ENCODE measurements at places on chromosomes 1 and 21.
A peak's percentile ranks its signal among the peaks of the same experiment; 100 is the strongest.

GRCh38 chr1:205456383-205456867, 580 bp upstream of the BLACAT1 start:
- no peak for DNase-seq

DNA sequence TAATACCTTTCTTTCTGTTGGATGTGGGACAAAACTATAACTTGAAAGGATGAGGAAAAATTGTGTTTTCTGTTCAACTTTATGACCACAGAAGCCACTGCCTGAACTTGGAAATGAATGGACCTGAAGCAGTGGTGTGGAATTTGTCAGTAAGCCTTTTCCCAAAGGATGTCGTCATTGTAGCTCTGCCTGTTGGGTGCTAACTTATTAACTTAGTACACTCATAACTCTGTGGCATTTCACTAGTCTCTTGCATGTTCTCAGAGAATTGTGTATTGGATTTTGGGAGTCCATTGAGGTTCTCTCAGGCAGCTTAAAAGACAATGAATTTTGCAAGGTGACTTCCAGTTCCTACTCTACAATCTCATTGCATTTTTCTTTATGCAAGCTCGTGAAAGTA, 49.6 kb downstream of the KCNK2 start:
- DNase-seq, result no peak

- no peak for DNase-seq
Observed at GRCh38 chr1:18230840-18231239, 123.2 kb downstream of the IGSF21 start.

DNA sequence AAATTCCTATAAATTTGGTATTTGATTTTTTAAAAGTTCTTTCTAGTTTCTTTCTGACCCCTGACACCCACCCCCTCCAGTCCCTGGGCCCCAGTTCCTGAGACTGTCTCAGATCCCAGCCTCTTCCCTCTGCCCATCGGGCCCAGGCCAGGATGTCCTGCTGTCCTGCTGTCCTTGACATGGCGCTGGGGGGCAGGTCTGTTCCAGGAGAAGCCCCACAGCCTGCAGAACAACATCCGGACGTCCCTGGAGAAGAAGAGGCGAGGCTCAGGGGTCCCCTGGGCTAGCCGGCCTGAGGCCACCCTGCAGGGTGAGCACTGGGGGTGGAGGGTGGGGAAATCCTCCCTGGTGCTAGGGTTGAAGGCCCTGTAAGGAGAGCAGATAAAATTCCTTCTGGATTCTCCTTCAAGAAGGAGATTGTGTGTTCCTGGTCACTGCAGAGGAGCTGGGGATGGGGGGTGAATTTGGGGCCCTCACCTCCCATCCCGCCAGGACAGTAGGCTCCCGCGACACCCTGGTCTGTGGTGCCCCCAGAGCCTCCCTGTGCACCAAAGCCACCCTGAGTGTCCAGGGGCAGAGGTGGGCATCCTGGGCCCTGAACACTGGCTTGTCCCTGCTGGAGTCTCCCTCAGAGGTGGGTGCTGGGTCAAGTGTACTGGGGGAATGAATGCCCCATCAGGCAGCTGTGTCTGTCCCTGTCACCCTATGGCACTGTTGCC, 45.0 kb downstream of the DISP3 start:
- no peak for DNase-seq

DNA sequence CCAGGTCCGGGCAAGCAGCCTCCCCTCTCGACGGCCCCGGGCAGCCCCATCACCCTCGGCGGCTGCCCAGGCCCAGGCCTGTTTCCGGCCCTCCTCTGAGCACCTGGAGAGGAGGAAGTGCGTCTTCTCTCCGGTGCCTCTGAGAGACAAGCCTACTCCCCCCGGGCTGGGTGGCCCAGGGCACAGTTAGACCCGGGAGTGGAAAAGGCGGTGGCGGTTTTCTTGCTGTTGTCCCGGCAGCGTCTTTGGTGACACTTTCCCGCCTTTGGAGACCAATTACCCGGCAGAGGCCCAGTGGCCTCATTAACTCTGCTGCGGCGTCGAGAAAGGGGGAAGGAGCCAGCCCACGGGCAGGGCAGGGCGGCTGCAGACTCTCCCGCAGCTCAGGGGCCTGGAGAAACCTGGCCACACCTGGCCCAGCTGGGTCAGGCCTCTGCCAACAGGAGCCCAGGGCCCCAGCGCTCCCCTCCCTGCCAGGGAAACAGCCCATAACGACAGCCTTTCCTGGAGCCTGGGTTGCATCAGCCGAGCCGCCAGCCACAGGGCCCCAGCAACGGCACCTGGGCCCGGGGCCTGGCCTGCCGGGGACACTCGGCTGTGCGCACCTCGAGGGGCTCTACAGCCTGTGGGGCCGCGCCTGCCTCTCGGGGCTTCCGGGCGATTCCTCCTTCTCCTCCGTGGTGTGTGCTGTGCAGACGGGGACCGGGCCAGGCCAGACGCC, 28.4 kb upstream of the C1orf159 start:
- peak; percentile 57 for DNase-seq

GRCh38 chr1:87588495-87588894, 259.8 kb downstream of the LMO4 start:
- no peak for DNase-seq

DNA sequence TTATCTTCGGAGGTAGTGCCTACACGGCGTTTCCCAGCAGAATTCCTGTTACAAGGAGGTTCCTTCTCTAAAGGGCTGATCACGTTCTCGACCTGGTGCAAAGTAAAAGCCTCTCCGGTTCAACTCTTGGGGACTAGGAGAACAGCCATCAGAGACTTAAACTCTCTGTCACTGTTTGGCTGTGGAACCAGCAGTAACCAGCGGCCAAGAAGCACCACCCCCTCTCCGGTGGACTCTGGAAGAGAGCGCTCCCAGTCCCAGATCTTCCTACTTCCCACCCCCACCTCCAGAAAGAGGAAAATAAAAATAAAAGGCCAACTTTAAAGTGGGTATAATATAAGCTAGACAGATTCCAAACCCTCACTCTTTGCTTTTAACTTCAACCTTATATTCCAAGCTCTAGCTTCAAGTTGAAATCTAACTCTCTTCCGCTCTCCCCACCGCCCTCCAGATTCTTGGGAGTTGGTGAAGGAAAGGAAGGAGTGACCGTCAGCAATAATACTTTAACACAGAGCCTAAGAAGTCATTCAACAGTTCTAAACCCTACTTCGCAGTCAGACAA, 2.9 kb downstream of the BRINP3 start:
- DNase-seq, result no peak

DNA sequence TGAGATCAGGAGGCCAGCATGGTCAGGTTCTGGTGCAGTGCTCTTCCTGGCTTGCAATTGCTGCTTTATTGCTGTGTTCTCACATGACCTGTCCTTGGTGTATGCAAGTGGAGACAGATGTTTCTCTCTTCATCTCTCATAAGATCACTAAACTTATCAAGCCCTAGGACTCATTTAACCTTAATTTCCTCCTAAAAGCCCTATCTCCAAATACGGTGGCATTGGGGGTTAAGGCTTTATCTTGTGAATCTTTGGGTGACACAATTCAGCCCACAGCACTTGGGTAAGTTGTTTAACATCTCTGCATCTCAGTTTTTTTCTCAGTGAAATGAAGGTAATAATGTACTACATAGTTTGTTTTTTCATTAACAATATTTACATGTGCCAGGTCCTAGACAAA, 152.4 kb downstream of the RWDD3 start:
- no peak for DNase-seq

DNA sequence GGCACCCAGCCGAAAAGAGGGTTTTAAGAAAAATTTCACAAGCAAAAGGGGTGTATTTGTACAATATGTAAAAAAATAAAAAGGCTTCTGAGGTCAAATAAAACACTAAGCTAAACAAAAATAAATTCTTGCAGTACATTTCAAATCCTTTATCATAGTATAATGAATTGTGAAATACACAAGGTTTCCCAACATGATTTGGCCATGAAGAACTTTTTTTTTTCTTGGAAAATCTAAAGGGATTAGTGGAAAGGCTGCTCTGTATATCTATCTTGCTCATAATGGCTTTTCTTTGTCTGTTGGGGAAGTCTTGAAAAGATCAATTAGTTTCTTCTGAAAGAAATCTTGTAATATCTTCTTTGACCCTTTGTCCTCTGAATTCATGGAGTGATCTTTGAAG, 593.4 kb downstream of the PLPP3 start:
- DNase-seq, result no peak

GRCh38 chr1:168408884-168409283, 128.2 kb downstream of the TBX19 start:
- DNase-seq, result peak; percentile 91

GRCh38 chr1:110390692-110391245, at the start of gene SLC16A4:
TSS of gene SLC16A4 (minus strand) at chr1:110391026. CDS start at chr1:110389323, 1,703 bp downstream.
- no peak for DNase-seq

DNA sequence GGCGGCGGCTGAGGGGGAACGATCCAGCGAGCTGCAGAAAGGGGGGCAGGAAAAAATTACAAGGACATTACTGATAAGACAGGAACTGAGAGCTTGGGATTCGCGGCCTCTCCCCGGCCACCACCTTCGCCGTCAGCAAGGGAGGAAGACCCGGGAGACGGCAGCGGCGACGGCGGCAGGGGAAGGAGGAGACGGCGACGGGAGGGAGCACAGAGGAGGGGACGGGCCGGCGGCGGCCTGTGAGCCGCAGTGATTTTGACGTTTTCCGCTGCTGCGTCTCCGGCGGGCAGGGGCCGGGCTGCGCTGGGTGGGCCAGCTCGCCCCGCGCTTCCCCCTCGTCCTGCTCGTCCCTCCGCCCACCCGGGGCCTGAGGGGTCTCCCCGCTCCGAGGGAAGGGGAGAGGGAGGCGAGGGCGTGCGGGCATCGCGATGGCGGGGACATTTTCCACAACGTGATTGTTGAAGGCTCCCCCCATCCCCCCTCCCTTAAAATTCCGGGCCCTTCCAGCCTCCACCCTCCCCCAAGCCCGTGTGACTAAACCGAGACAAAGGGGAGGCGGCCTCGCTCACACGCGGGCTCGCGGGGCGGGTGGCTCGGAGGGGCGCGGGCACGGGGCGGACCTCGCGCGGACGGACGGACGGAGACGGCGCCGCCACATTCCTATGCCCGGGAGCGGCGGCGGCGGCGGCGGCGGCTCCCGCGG, 407 bp downstream of the CAMSAP2 start:
- DNase-seq, result peak; percentile 65

GRCh38 chr1:209613400-209614150, 30.1 kb downstream of the CAMK1G start:
- no peak for DNase-seq

DNA sequence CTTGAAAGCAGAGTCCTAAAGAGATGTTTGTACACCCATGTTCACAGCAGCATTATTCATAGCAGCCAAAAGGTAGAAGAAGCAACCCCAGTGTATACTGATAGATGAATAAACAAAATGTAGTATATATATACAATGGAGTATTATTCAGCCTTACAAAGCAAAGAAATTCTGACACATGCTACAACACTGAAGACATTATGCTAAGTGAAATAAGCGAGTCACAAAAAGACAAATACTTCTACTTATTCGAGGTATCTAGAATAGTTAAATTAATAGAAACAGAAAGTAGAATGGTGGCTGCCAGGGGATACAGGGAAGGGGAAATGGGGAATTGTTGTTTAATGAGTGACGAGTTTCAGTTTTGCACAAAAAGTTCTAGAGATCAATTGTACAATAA, 23.5 kb downstream of the COP1 start:
- DNase-seq, result no peak

GRCh38 chr21:38352536-38353219, 95.9 kb downstream of the KCNJ15 start:
- DNase-seq, result peak; percentile 40

- no peak for DNase-seq
Observed at GRCh38 chr1:56417646-56418045, 161.7 kb downstream of the PLPP3 start.

GRCh38 chr1:151934048-151934493, 24.8 kb upstream of the THEM4 start:
- peak; percentile 81 for DNase-seq

DNA sequence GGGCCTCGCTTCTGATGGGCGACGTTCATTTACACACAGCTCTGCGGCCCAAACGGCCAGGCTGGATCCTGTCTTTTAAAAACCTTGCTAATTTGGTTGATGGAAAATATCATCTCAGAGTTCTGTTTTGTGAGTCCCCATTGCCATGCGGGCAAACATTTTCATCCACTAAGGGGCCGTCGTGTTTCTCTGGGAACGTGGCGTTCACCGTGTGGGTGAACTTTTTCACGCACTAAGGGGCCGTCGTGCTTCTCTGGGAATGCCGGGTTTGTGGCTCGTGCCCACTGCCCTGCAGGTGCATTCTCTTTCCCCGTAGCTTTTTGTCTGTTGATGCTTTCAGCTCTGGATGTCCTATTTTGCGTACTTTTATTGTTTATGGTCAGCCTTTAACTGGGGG, 6.8 kb downstream of the COL18A1 start:
- no peak for DNase-seq

- DNase-seq, result no peak
Observed at GRCh38 chr21:46151989-46152926, 3.1 kb downstream of the FTCD start.

- DNase-seq, result no peak
Observed at GRCh38 chr1:29498126-29499103, 262.1 kb downstream of the PTPRU start.

- no peak for DNase-seq
Observed at GRCh38 chr1:87252406-87252805, 76.3 kb upstream of the LMO4 start.

GRCh38 chr1:21651214-21652042, 17.7 kb downstream of the RAP1GAP start:
- peak; percentile 30 for DNase-seq

DNA sequence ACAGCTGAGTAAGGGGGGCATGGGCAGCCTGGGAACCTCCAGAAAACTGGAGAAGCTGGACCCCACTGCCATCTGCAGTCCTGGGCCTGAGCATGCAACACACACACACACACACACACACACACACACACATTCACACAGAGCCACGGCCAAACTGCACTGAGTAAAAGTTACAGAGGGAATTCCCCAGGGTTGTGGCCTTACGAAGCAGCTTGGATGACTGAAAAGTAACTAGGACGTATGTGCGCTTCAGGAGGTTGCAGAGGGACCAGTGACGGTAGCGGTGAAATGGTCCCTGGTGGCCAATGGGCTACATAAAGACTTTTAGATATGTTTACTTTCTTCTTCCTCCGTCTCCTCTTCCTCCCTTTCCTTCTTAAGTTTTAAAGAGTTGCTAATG, 232.5 kb upstream of the TMEM51 start:
- no peak for DNase-seq

DNA sequence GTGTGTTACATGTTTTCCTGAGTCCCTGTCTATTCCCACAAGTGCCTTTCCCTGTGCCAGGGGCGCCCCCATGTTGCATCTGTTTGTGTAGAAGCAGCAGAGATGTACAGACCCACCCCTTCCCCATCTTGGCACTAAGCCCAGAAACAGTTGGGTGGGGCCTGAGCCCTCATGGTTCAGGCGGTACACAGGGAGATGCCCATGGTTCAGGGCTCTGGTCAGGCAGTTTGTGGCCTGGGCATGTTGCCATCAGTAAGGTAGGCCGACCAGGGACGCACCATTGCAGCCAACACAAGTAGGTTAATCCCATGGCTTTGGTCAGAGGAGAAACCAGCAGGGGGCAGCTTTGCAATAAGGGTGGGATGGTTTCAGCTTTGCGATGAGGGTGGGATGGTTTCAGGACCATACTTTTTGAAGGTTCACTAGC, 914 bp upstream of the ADGRB2 start:
- peak; percentile 5 for DNase-seq
